CD8-positive, alpha-beta T cell (primary cell): ENCODE measurements at places on chromosomes 4 and X.

DNA sequence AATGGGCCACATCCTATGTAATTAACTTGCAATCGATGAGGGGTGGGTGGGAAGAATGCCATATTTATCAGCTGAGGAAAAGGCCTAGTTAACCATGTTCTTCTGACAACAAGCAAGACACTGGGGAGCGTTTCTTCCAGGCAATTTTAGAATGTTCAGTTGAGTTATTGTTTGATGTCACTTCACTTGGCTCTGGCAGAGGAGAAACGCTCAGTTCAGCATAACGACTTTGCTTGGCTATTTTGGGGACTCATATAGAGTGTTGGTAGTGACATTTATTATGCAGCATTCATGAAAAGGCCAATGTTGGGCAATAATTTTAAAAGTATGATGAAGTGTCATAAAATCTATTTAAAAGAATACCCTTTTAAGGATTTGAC, 648 bp downstream of the SYNPO2 start:
- DNase-seq, result no peak

DNA sequence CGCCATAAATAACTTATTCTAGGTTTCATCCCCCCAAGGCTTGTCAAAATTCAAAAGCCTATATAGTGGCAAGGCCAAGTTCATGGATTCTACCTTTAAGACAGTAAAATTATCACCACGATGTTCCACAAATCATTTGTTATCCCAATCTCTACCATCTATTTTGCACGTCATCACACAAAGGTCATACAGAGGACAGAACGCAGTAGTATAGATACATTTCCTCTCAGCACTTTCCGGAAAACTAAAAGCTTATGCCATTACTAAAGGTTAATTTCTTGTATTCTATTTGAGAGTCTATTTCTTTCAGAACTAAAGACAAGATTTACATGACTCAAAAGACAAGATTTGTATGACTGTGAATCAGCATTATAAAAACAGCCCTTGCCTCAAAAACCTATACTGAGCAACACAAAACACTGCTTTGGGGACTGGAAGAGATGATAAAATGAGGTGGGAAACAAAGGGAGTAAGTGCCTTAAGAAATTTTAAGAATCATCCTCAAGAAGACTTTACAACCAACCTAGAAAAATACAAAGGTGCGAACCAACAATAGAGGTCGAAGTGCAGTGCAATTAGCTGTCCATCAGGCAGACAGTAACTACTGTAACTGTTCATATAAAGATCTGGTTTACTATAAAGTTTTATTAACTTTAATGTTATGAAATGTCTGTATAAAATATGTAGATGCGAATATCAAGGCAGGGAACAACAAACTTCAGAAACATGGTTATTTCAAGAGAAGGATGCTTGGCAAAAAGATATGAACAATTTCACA, 7.6 kb downstream of the UBE2D3 start:
- no peak for DNase-seq

GRCh38 chr4:185468999-185469398, 2.5 kb downstream of the CCDC110 start:
- no peak for DNase-seq

GRCh38 chr4:8211251-8211650, 12.2 kb downstream of the SH3TC1 start:
- no peak for DNase-seq

GRCh38 chr4:176236946-176237345, 32.1 kb downstream of the ASB5 start:
- no peak for DNase-seq

DNA sequence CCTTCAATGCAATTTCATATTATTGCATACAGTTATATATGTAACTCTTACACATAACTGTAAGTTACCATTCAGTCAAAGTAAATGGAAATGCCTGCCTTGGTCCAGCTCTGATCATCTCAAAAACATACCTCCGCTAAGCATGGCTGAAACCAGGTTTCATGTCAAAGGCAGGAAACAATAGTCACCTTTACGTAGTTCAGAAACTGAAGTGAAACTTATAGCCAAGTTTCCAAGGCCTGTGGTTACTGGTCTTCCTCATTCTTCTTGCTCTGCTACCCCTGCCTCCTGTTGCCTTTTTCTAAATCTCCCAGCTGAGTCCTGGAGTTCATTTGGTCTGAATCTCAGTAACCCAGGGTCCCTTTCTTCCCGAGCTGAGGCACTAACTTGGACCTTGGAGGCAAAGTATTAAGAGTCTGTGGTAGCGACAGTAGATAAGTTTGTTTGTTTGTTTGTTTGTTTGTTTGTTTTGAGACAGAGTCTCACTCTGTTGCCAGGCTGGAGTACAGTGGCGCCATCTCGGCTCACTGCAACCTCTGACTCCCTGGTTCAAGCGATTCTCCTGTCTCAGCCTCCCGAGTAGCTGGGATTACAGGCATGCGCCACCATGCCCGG, 30.8 kb downstream of the DAPP1 start:
- no peak for DNase-seq

- DNase-seq, result no peak
These were observed 34.0 kb upstream of the GYPA start for GRCh38 chr4:144174401-144175067.
